ENCODE measurements at places on chromosomes 5 and 9. TPM values are rescaled to one million over a fixed set of nuclear protein-coding genes. Genes with fewer than 3 reads are reported as not detected.

The SPATA6L gene
- total RNA-seq, result 0.30 TPM

GRCh38 chr5:24633715-24634325 is 11.0 kb downstream of the CDH10 start:
- no peak overlapping the region for H3K4me3 ChIP-seq
- H3K4me1 ChIP-seq, result no peaks in the 10 kb centered on the region
- no peaks in the 10 kb centered on the region for H3K27me3 ChIP-seq
- H3K27ac ChIP-seq, result no peak overlapping the region

The SPATA31A3 gene
- not detected for total RNA-seq

DNA sequence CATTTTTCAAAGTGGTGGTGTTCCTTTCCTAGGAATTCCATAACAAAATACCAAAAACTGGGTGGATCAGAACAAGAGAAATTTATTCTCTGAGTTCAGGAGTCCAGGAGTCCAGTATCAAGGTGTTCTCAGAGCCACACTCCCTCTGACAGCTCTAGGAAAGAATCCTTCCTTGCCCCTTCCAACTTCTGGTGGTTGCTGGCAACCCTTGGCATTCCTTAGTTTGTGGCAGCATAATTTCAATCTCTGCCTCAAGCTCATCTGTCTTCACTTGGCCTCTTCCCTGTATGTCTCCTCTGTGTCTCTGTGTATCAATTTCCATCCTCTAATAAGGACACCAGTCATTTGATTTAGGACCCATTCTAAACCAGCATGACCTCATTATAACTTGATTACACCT is 243.7 kb downstream of the MPDZ start:
- H3K27ac ChIP-seq, result no peak overlapping the region
- DNase-seq, result no peak
- H3K36me3 ChIP-seq, result no peaks in the 10 kb centered on the region
- no peaks in the 10 kb centered on the region for H3K27me3 ChIP-seq
- H3K4me1 ChIP-seq, result no peaks in the 10 kb centered on the region
- H3K4me3 ChIP-seq, result no peak overlapping the region

DNA sequence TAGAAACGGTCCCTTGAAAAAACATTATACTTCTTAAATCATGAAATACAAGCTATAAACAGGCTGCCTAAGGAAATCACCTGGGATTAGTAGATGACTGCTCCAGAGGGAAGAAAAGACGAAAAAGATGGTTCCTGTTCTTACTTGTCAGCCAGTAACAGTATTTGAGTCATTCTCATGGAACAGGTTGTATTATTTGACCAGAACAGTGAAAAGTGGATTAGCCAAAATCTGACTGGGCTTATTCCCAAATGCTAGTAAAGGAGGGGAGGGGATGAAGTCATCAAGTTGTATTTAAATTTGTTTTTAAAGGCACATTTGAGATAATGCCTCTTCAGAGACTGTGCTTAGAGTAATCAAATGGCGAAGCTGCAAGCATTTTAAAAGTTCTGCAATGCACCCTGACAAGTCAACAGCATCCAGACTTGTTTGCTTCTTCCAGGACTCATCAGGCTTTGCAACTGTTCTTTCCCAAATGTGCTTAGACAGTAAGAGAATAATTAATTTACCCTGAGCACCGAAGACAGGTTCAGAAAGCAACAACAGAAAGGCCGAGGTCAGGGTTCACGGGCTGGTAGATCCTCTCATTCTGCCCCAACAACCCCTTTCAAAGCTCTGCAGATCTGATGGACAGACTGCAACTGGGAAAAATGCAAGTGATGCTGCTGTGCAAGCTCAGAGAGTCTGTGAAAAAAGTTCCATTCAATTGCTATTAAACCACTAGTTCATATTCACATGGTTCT is 800.6 kb downstream of the KCTD16 start:
- DNase-seq, result no peak
- H3K27me3 ChIP-seq, result no peaks in the 10 kb centered on the region
- no peak overlapping the region for H3K4me3 ChIP-seq
- no peaks in the 10 kb centered on the region for H3K4me1 ChIP-seq
- H3K36me3 ChIP-seq, result no peaks in the 10 kb centered on the region

DNA sequence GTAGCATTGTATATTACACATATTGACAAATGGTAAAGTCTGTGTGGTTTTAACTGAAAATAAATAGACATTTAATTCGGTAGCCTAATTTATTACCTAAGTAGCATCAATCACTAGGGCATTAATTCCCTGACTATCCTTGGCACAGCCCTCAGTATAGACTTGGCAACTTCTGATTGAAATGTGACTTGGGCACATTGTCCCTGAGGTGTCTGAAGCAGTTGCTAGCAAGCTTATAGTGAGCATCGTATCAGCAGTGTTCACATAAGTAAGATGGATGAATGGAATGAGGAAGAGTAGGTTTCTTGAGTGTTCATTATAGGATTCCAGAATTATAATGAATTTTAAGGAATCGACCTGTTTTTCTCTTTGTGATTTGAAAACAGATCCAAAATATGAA is 16.1 kb downstream of the LURAP1L start:
- H3K4me3 ChIP-seq, result no peak overlapping the region
- no peaks in the 10 kb centered on the region for H3K36me3 ChIP-seq
- H3K4me1 ChIP-seq, result no peaks in the 10 kb centered on the region
- no peaks in the 10 kb centered on the region for H3K27me3 ChIP-seq
- no peak for DNase-seq
- no peak overlapping the region for H3K27ac ChIP-seq

The CARD6 gene
- total RNA-seq, result 1.7 TPM

The HAVCR2 gene
- 15.9 TPM for total RNA-seq

DNA sequence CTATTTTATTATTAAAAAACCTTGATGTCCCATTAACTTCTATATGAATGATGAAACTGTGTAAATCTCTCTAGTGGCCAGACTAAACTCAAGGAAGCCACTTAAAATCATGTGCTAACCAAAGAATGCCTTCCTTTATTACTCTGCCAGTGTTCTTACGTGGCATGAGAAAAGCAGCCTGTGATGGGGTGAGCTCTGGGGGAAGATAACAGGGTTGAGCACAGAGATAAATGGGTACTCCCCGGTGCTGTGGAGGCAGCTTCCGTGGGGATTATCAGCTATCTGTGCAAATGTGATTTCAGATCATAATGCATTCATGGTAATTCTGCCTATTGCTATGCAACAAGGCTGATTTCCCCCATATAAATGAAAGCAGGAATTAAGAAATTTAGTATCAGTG is 181.3 kb downstream of the CAVIN4 start:
- no peaks in the 10 kb centered on the region for H3K4me1 ChIP-seq
- H3K27ac ChIP-seq, result no peak overlapping the region
- peaks cover 5% of the 10 kb centered on the region for H3K27me3 ChIP-seq
- H3K4me3 ChIP-seq, result no peak overlapping the region
- no peak for DNase-seq

DNA sequence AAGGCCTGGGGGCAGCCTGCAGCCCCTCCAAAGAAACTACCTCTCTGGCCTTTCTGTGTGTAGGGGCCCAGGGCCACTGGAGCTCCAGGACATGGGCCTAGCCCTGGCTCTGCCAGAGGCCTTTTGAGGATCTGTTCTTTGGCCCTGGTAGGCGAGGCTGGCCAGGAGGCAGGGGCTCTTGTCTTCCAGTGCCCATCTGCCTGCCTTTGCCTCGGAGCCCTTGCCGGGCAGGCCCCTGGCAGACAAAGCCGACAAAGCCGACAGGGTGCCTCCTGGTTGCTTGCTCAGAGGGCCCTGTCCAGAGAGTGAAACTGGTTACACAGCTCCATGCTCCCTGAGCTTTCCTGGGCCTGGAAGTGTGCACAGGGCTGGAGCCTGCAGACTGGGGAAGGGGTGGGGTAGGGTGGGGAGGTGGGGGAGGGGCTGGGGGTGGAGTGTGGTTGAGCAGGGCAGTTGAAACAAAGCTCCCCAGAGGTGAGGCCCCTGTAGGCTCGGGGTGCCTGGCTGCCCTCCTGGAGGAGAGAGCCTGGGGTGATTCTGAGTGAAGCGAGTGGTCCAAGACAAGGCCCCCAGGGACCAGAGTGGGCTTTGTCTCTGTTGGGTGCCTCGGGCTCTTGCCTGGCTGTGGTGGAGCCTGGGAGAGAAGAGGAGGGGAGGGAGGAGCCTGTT is 29.3 kb downstream of the PTPA start:
- DNase-seq, result peak; percentile 53
- H3K4me1 ChIP-seq, result peaks cover 37% of the 10 kb centered on the region
- peaks cover 24% of the 10 kb centered on the region for H3K36me3 ChIP-seq
- peak overlapping the region; percentile 83 for H3K4me3 ChIP-seq
- H3K27ac ChIP-seq, result peak overlapping the region; percentile 99

The LTC4S gene
- total RNA-seq, result 0.39 TPM

The UNC13B gene
- total RNA-seq, result 4.0 TPM

GRCh38 chr5:80057099-80057498 is 22.0 kb downstream of the THBS4 start:
- no peak overlapping the region for H3K27ac ChIP-seq
- no peak for DNase-seq
- no peaks in the 10 kb centered on the region for H3K27me3 ChIP-seq
- peaks cover 4% of the 10 kb centered on the region for H3K4me1 ChIP-seq
- no peaks in the 10 kb centered on the region for H3K36me3 ChIP-seq

The PCDHB3 gene
- total RNA-seq, result not detected

DNA sequence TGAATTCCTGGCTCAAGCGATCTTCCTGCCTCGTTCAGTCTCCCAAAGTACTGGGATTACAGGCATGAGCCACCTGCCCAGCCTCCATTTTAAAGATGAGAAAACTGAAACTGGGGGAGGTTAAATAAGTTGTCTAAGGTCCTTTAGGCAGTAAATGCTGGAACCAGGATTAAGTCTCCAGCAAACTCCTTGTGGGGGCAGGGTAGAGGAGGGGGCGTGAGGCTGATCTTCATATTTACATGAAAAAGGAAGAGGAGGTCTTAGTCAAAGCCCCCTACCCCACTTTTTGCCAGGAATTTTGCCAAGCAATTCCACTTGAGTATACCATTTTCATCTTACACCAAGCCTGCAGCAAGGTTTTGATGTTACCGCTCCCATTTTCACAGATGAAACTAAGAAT is 76.6 kb upstream of the NR4A3 start:
- no peaks in the 10 kb centered on the region for H3K36me3 ChIP-seq
- DNase-seq, result no peak
- H3K27ac ChIP-seq, result no peak overlapping the region
- H3K4me3 ChIP-seq, result no peak overlapping the region
- H3K4me1 ChIP-seq, result no peaks in the 10 kb centered on the region

GRCh38 chr9:132192728-132193127 is 30.9 kb downstream of the NTNG2 start:
- no peaks in the 10 kb centered on the region for H3K27me3 ChIP-seq
- no peaks in the 10 kb centered on the region for H3K4me1 ChIP-seq
- H3K36me3 ChIP-seq, result no peaks in the 10 kb centered on the region
- no peak overlapping the region for H3K4me3 ChIP-seq
- H3K27ac ChIP-seq, result no peak overlapping the region

GRCh38 chr9:133483611-133484010 is 4.7 kb upstream of the SLC2A6 start:
- no peaks in the 10 kb centered on the region for H3K36me3 ChIP-seq
- no peak overlapping the region for H3K27ac ChIP-seq
- no peak for DNase-seq
- no peak overlapping the region for H3K4me3 ChIP-seq

DNA sequence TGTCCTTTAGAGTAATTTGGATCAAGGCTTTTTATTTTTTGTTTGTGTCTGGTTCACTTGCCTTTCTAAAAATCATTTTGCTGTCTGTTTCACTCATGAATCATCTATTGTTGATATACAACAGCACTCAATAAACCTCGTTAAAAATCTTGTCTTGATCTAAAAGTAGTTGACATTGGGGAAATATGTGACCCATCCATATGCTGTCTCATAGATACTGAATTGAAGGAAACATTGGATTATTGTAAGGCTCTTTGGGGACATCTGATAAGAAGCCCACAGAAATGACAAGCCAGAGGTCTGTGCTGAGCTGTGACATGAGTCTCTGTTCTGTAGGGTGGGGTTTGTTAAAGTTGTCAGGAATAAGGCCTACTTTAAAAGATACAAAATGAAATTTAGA is 208.0 kb downstream of the PDZD2 start:
- H3K4me3 ChIP-seq, result no peak overlapping the region
- H3K4me1 ChIP-seq, result no peaks in the 10 kb centered on the region
- no peaks in the 10 kb centered on the region for H3K36me3 ChIP-seq
- no peak overlapping the region for H3K27ac ChIP-seq
- no peak for DNase-seq
- H3K27me3 ChIP-seq, result no peaks in the 10 kb centered on the region

The FAXDC2 gene
- total RNA-seq, result not detected

DNA sequence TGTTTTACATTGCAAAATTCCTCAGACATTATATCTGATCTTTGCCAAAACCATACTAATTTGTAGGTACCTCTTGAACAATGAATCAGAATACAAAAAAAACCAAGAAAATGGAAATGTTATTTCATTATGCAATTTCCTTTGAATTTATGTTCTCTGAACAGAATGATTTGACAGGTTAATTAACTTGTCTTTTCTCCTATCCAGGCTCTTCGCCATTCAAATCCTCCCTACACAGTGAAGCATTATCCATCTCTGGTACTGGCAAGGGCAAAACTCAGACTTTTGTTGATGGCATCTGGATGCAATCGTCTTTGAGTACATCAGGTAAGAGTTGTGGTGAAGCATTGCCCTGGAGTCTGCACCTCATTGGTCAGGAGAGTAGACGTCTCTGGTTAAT is 655.7 kb upstream of the ITGA1 start:
- DNase-seq, result no peak
- no peaks in the 10 kb centered on the region for H3K4me1 ChIP-seq
- H3K4me3 ChIP-seq, result no peak overlapping the region
- H3K36me3 ChIP-seq, result no peaks in the 10 kb centered on the region
- no peaks in the 10 kb centered on the region for H3K27me3 ChIP-seq

DNA sequence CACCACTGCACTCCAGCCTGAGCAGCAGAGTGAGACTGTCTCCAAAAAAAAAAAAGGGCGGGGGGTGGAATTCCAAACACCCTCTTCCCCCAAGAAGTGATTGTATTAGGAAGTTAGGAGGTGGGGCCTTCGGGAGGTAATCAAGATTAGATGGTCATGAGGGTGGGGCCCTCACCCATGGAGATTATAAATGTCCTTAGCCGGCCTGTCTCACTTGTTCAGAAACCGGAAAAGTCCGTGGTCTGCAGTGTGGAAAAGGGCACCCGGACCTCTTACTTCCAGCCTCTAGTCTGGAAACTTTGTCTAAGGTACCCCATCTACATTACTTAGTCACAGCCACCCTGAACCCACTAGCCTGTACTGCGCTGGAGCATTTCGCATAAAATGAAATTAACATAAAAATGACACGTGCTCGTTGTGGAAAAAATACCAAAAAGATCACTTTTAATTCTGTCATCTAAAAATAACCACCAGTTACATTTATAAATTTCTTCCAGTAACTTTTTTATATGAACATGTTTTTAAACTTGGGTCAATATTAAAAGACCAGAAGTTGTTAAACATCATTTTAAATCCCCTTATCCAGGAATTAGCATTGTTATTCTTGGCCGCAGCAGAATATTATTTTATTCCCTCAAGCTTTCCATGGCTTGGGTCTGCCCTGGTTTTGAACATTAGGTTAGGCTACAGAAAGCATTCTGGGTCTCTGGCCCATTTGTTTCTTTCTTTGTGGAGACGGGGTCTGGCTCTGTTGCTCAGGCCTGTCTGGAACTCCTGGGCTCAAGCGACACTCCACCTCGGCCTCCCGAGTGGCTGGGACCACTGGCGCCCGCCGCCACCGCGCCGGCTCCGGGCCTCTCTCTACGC is 1.2 kb upstream of the CKS2 start:
- H3K36me3 ChIP-seq, result peaks cover 51% of the 10 kb centered on the region
- peak overlapping the region; percentile 87 for H3K4me3 ChIP-seq
- H3K4me1 ChIP-seq, result peaks cover 35% of the 10 kb centered on the region
- H3K27me3 ChIP-seq, result no peaks in the 10 kb centered on the region
- DNase-seq, result peak; percentile 31
